Natural killer cell treated with Interleukin-12 subunit alpha and Interleukin-12 subunit beta and Interleukin-15 and Interleukin-18, amount 100 ng/mL, for 72 hours (primary cell): ENCODE measurements at places on chromosomes 16 and 17.

GRCh38 chr17:16915752-16916556 is 56.0 kb downstream of the TNFRSF13B start:
- DNase-seq = no peak

- no peak for DNase-seq
Measured at GRCh38 chr17:60959011-60959410, 281.4 kb downstream of the BCAS3 start.

- DNase-seq = peak; percentile 55
Measured at GRCh38 chr16:11401161-11402050, 56.1 kb downstream of the RMI2 start.

DNA sequence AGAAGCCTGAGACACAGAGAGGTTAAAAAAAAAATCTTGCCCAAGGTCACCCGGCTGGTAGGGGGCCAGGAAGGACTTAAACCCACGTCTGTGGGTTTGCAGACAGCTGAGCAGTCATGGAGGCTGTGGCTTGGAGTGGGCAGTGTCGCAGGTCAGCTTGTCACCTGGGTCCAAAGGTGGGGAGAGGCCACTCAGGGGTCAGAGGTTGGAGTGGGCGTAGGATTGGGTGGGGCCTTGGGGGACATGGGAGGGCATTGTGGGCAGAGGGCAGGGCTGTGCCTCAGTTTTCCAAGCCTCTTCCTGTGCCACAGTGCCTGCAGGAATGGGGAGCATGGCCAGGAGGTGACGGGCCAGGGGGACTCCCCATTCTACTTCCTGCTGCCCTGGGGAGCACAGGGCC is 2.0 kb upstream of the NDRG4 start:
- DNase-seq = no peak

DNA sequence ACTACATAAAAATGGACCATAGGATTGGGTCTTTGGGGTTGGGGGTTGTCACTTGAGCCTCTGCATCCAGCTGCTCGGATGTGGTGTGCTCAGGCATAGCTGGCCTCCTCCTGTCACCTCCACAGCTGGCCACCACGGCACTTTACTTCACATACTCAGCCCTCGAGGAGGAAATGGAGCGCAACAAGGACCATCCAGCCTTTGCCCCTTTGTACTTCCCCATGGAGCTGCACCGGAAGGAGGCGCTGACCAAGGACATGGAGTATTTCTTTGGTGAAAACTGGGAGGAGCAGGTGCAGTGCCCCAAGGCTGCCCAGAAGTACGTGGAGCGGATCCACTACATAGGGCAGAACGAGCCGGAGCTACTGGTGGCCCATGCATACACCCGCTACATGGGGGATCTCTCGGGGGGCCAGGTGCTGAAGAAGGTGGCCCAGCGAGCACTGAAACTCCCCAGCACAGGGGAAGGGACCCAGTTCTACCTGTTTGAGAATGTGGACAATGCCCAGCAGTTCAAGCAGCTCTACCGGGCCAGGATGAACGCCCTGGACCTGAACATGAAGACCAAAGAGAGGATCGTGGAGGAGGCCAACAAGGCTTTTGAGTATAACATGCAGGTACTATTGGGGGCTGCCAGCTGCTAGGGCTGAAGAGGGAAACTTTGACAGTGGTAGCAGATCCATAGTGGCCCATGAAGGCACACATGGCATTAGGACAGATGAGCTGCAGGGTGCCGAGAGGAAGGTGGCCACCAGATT is 30.8 kb downstream of the CDIP1 start:
- no peak for DNase-seq
